ENCODE measurements at places on chromosomes 5 and 9.

GRCh38 chr5:100855937-100856430 lies 47.1 kb downstream of the ST8SIA4 start:
- no peak for DNase-seq

DNA sequence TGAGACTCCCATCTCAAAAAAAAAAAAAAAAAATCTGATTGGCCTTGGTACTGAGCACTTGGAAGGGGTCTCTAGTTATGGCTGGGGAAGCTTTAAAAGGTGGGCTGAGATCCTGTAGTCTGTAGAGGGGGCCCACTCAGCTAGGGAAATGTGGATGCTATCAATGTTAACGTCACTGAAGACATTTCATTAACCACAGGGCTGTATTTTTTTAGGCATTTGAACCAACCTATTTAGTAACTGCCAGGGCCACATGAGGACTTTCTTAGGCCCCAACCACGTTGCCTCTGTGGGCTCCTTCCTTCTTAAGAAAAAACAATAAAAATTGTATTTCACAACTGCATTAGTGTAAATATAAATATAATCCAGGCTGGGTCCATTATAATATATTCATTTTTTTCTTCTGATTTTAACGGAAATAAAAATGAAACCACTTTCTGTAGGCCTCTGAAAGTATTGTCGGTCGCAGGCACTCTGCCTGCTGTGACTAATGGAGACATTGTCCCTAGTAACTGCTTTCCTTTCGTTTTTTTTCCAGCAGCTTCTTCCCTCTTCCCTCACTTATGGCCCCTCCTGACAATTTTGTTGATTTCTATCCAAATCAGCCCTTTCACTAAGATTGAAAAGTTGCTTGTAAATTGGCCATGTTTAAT lies 71.6 kb downstream of the GCNT1 start:
- no peak for DNase-seq

GRCh38 chr9:6973762-6974161 lies 216.0 kb downstream of the KDM4C start:
- no peak for DNase-seq

DNA sequence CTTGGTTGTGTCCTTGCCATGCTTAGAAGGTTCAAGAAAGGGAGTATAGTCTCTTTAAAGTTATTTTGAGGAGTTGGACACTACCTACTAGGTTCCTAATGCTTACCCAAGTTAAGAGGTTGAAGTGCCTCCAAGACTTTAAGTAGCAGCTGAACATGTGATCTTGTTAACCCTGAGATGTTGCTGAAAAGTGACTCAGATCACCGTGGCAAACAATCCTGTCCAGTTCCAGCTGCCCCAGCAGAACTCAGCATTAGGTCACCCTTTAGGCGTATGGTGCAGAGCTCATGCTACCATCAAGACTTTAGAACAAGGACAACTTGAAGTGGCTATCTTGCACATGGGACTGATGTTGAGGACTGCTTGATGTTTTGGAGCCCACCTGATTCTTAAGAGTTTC lies 22.5 kb downstream of the ZNF462 start:
- DNase-seq: no peak

- DNase-seq: no peak
These were observed 31.8 kb downstream of the AK8 start for GRCh38 chr9:132846109-132846917.
